HCEC 1CT (cell line): ENCODE measurements at places on chromosomes 1 and 21.

DNA sequence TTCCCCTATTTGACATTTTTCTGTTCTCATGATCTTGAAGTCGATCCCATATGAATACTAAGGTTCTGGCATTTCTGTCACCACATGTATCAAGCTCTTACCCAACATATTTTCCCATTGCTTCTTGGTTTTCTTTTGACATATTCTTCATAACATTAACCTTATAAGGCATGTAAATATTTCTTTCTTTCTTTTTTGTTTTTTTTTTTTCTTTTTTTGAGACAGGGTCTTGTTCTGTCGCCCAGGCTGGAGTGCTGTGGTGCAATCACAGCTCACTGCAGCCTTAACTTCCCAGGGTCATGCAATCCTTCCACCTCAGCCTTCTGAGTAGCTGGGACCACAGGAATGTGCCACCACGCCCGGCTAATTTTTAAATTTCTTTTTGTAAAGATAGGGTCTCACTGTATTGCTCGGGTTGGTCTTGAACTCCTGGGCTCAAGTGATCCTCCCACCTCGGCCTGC, 33.1 kb upstream of the ERRFI1 start:
- peak; percentile 48 for DNase-seq

GRCh38 chr1:65097076-65097475, 50.9 kb upstream of the AK4 start:
- no peak for DNase-seq

DNA sequence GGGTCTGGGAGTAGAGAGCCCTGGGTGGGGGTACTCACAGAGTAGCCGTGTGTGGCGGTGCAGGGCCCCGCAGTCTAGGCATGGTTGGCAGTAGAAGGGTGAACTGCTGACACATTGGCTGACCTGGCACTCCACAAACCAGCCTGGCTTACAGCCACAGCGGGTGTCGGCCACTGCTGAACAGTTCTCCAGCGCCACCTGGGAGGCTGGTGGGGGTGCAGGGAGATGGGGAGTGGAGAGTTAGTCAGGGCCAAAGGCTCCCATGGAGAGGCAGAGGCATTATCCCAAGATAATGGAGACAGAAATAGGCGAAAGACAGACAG, 1.5 kb downstream of the TNFRSF25 start:
- no peak for DNase-seq

DNA sequence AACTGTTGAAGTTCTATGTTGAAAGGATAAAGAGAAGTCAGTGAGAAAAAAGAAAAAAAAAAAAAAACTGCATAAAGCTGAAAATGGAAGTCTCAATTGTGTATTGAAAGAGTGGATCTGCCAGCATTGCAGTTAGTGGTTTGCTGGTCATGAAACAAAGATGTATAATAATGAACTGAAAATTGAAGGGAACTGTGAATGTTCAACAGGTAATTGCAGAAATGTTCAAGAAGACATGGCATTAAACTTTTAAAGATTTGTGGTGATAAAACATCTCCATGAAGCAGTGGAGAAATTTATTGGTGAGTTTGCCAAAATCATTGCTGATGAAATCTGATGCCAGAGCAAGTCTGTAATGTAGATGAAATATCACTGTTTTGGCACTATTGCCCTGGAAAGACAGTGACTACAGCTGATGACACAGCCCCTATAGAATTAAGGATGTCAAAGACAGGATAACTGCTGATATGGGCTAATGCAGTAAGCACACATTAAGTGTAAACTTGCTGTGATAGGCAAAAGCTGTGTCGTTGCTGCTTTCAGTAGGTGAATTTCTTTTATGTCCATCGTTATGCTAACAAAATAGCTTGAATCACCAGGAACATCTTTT, 71.0 kb downstream of the RD3 start:
- peak; percentile 24 for DNase-seq

- no peak for DNase-seq
These were observed 15.1 kb downstream of the PRMT2 start for GRCh38 chr21:46650476-46651098.

- no peak for DNase-seq
These were observed 74.4 kb downstream of the PTPRU start for GRCh38 chr1:29310616-29311180.

- peak; percentile 87 for DNase-seq
These were observed 1.4 kb downstream of the SLC22A15 start for GRCh38 chr1:115977499-115978258.

DNA sequence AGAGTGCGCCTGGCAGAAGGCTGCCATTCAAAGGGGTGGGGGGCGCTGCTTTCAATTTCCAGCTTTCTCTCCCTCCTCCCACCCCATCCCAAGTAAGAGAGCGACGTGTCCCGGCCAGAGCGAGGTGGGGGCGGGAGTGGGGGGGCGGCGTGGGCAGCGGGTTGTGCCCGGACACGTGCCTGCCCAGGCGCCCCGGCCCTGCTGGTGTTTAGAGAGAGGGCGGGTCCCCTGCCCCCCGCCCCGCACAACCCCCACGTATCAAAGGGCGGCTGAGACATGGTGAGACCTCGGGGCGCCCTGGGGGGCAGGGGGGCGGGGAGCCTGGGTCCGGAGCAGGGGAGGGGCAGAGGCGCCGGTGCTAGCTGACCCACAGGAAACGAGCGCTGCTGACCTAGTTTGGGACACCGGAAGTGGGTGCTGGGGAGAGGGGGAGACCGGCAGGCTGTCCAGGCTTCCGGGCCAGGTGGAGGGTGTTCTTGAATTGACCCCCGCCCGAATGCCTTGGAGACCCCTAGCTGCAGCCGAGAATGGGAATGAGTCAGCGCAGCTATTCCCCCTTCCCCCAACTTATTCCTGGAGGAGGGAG, 1.3 kb downstream of the ZBTB7B start:
- peak; percentile 50 for DNase-seq

DNA sequence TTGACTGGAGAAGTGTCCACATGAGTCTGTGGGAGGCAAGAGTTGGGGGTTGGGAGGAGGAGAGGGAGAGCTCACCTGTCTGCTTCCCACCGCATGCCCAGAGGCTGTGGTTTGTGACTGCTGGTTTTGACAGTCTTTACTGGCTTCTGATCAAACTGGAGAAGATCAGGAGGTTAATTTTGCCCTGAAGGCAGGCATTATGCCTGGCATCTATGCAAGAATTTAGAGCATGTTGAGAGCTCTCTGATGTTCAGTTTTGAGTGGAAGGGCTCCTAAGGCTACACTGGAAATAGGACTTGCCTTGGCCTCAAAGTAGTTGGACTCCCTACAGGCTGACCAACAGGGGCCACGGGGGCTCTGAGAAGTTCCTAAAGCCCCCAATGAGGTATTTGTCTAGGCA, 101.6 kb downstream of the TLR5 start:
- DNase-seq: no peak

DNA sequence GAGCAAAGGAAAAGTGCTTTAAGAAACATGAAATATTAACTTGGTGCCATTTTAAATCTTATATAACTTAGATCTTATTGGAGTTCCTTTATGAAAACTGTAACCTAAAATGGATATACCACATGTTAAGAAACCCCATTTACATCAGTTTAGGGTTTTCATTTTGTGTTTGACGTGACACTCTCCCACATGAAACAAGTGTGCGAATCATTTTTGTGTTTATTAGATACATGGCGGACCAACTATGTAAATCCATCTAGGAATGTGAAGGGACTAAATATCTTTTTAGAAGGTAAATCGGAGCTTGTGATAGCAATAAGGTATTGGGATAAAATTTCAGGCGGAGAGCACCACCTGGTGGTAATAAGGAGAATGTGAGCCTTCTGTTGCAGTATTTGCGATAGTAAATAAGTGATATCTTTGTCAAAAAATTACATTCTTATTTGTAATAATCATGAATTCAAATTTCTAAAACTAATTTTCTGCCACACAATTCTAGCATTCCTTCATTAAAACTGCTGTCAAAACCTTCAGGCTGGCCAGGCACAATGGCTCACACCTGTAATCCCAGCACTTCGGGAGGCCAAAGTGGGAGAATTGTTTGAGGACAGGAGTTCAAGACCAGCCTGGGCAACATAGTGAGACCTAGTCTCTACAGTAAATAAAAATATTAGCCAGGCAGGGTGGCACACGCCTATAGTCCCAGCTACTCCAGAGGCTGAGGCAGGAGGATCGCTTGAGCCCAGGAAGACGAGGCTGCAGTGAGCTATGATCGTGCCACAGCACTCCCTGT, 31.3 kb downstream of the SMAP2 start:
- peak; percentile 68 for DNase-seq

- no peak for DNase-seq
These were observed 30.4 kb downstream of the TFAP2E start for GRCh38 chr1:35603468-35603867.

DNA sequence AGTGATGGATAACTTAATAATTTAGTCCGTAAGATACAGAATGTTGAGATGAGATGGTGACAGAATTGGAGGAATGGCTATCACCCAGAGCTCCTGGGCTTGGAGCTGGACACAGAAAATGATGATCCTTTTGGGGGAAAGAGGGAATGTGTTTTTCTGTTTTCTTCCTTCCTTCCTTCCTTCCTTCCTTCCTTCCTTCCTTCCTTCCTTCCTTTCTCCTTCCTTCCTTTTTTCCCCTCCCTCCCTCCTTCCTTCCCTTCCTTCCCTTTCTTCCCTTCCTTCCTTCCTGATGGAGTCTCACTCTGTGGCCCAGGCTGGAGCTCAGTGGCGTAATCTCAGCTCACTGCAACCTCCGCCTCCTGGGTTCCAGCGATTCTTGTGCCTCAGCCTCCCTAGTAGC, 2.8 kb upstream of the GPR137B start:
- no peak for DNase-seq

GRCh38 chr1:158102881-158103674, 77.6 kb upstream of the CD1D start:
- DNase-seq: no peak

DNA sequence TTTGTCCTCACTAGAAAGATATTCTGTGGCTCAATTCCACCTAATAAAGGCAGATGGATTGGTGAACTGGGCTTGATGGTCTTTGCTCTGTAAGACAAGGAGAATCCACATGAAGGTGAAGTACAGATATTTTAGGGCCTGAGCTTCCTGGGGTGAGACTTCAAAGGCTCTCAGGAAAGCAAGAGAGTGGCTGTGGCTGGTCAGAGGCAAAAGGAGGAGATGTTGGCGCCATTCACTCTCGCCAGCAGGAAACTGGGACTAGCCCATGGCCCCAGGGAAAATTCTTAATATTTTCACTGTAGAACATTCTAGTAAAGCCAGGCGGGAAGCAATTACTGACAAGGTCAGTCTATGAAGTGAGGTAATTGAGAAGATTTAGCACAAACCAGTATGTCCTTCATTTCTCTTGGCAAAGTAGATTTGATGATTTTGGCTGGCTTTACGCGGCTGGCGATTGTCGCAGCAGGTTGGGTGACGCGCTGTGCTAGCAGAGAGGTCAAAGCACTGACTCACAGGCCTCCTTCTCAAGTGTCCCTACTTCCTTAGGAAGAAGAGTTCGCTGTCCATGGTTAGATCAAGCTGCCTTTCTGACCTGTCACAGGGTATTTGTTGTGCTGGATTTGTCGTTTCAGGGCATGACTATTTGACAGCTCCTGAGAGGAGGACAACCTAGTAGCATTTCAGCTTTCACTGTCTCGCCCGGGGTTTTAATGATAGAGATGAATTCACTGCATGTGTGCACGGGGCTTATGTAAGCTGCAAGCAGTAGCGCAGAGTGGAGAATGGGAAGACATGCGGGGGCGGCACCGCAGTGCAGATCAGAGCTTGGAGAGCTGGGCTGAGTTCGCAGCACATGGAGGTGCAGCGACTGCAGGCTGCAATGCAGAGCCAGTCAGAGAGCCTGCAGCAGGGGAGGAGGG, 32.7 kb downstream of the XCL1 start:
- no peak for DNase-seq

GRCh38 chr21:44083631-44084291, 23.4 kb upstream of the PWP2 start:
- DNase-seq: no peak

DNA sequence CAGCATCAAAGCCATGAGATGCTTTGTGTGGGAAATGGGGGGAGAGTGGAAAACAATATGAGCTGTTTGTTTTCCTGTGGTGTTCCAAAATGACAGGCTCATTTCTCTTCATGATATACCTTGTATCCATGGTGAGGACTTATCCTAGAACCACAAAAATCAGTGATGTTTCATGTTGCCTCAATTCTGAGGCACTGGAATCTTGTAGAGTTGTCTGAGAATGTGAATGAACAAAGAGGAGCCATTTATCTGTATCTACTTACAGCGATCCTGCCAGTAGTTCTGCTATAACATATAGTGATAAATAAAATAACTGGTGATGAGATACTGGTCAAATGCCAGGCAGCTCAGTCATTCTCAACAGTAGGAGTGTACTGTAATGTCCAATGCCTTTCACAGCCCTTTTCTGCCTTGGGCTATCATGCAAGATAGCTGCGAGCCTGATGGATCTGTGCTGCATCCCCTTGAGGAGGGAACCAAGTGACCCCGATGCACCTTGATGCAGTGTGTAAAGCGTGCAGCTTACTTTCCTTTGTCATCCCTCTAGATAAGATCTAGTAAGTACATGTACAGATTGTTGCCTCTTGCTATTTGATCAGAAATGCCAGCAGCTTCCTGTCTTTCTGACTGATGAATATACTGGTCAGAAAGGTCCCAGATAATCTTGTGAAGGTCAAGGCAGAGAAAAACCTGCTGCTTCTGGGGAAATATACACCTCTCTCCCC, 52.8 kb downstream of the SLC44A3 start:
- no peak for DNase-seq

DNA sequence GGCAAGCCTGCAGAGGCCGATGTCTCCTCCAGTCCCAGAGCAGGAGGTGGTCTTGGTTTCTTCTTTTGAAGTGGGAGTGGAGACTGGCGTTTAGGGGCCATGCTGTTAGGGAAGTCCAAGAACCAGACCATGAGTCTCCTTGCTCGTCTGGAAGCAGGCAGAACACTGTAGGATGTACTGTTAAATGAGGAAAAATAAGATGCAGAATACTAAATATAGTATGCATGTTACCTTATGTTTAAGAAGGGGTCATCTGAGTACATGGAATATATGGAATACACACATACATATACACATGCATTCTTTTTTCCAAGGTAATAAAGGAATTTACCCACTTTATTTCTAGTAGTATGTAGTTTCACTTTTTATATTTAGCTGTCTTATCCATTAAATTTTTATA, at the start of gene SETSIP:
Gene SETSIP (minus strand): TSS at position 101 of the 400 bp plus-strand sequence. CDS start 0 bp downstream, at position 101.
- DNase-seq: no peak

DNA sequence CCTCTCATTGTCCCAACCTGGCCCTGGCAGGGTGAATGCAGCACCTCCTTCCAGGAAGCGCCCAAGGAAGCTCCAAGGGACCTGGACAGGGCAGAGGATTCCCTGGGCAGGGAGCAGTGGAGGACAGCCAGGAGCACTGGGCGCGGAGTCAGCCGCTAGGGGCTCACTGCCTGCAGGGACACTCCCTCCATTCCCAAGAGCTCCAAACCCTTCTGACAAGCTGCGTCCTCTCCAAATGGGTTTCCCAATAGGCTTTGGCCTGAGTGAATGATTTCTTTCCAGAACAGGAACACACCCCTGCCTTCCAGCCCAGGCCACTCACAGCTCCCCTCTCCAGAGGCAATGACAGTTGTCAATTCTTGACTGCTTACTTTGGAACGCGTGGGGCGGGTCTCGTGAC, 128.5 kb upstream of the EDN2 start:
- DNase-seq: no peak

GRCh38 chr1:23978805-23979204, 1.3 kb downstream of the SRSF10 start:
- DNase-seq: no peak

- no peak for DNase-seq
These were observed 1637.4 kb upstream of the PRMT6 start for GRCh38 chr1:105419030-105419429.

GRCh38 chr21:44951186-44951915, 11.5 kb downstream of the SLX9 start:
- DNase-seq: no peak

GRCh38 chr1:116886291-116886878, 23.3 kb upstream of the PTGFRN start:
- DNase-seq: no peak
